Epithelial cell of esophagus (primary cell): ENCODE measurements at places on chromosomes 1 and 21.
A peak's percentile ranks its signal among the peaks of the same experiment; 100 is the strongest.

GRCh38 chr1:40773748-40774265 is 9.8 kb upstream of the KCNQ4 start:
- DNase-seq: no peak

DNA sequence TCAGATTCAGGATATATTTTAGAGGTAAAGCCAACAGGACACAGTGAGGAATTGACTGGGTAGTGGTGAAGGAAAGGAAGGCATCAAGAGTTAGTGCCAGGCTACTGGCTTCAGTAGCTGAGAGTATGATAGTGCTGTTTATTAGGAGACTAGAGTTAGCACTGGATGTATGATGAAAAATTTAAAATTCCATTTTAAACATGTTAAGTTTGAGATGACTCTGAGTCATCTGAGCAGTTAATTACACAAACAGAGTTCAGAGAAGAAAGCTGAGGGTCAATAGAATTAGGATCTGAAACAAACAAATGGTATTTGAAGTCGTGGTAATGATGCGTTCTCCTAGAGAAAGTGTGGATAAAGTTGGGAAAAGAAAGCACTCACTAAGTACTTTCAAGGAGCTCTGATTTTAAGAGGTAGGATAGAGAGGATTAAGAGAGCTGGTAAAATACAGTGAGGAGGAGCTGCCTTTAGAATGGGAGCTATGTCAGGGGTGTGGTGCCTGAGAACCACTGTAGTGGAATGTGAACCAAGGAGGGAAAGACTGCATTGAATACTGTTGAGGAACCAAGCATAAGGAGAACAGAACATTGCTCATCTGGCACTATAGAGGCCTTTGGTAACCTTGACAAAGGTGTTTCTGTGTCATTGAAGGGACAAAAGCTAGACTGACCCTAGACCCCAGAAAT is 21.7 kb upstream of the SHCBP1L start:
- DNase-seq: peak; percentile 30

GRCh38 chr1:31977385-31978131 is 36.1 kb upstream of the KHDRBS1 start:
- DNase-seq: peak; percentile 69

- DNase-seq: peak; percentile 30
Observed at GRCh38 chr1:86258101-86258500, 101.5 kb upstream of the COL24A1 start.

DNA sequence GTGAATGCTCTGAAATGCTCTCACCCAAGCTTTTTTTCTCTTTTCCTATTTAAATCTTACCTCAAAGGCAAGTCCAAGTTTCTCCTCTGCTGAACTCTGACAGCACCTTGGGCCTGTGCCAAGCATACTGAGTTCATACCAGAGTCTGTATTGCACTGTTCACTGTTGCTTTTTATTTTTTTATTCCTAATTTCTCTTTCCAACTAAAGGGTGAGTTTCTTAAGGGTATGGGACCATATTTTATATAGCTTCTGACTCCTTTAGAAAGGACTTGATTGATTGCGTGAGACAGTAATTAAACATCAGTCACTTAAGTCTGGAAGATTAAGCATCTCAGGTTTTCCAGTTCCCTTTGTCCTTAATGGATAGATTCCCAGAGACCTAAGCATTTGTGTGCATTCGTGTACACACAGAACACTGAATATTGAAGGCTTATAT is 69.9 kb downstream of the CACHD1 start:
- peak; percentile 55 for DNase-seq
